SHP77 (cell line): ENCODE measurements at places on chromosomes 3 and 15.

GRCh38 chr15:45023659-45024225 lies 747 bp downstream of the SORD start:
- DNase-seq: peak; percentile 4

GRCh38 chr3:64681827-64682226 lies 6.0 kb downstream of the ADAMTS9 start:
- DNase-seq: no peak

DNA sequence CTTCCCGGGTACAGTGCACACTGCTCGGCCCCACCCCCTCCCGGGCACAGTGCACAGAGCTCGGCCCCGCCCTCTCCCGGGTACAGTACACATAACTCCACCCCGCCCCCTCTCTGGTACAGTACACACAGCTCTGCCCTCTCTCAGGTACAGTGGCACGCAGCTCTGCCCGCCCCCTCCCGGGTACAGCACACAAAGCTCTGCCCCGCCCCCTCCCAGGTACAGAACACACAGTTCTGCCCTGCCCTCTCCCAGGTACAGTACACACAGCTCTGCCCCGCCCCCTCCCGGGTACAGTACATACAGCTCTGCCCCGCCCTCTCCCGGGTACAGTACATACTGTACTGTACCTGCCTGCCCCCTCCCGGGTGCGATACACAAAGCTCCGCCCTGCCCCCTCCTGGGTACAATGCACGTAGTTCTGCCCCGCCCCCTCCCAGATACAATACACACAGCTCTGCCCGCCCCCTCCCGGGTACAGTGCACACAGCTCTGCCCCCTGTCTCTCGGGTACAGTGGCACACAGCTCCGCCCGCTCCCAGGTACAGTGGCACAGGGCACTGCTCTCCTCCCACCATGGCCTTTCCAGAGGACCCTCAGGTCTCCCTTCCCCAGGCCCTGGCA lies 16.4 kb upstream of the PRR20G start:
- peak; percentile 31 for DNase-seq

- peak; percentile 24 for DNase-seq
Measured at GRCh38 chr3:197501879-197502620, 53.7 kb downstream of the BDH1 start.

DNA sequence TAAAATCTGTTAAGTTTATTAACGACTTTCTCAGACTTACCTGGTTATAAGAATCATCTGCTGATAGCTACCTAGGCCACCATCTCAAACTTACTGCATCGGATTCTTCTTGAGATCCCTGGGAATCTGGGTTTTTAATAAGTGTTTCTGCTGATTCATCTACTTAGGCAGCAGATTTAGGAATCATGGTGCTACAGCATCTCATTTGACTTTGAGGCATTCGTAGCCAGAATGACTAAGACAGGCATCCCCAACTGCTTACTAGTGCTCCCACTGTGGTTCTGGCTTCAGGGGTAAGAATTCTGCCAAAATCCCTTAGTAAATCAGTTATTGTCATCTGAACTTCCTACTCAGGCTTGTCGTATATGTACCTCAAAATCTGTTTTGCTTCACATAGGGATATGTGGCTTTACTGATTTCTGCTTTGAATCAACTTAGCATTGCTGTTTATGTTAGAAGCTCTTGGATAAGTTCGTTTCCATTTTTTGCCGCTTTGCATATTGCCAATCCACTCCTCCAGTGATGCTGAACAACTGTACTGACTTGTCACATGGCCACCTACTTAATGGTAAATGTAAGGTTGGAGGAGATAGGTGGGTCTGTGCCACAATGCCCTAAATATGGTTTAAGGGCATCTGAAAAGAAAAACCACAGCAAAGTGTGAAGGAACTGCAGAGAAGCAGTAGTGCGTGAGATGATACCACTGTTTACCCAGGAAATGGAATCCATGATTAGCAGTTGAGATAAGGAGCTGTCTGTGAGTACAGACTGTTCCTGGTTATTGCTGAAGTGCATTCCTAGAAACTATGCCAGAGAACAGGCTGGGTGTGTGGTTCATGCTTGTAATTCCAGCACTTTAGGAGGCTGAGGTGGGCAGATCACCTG lies 60.3 kb downstream of the MAP6D1 start:
- no peak for DNase-seq

DNA sequence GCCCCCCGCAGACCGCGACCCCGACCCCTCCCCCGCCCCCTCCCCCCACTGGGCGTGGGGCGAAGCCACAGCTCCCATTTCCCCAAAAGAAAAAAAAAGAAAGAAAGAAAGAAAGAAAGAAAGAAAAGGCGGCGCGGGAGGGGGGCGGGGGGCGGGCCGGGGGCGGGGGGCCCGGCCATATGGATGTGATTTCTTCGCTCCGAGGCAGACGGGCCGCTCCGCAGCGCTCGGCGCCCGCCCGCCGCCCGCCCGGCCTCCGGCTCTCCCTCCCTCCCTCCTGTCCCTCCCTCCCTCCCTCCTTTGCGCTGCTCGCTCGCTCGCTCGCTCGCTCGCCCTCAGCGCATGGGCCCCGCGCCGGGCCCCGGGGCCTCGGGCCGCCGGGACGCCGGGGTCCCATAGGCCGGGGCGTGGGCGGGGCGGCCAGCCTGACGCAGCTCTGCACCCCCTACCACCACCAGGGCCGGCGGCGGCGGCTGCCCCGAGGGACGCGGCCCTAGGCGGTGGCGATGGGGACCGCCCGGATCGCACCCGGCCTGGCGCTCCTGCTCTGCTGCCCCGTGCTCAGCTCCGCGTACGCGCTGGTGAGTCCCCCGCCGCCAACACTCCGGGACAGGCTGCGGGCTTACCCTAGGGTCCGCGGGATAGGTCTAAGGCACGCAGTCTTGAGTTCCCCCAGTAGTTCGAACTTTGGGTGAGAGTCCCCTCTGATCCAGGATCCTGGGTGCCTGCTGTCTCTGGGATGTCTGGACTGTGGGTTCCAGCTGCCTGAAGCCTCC lies 5.7 kb downstream of the PTH1R start:
- DNase-seq: no peak

DNA sequence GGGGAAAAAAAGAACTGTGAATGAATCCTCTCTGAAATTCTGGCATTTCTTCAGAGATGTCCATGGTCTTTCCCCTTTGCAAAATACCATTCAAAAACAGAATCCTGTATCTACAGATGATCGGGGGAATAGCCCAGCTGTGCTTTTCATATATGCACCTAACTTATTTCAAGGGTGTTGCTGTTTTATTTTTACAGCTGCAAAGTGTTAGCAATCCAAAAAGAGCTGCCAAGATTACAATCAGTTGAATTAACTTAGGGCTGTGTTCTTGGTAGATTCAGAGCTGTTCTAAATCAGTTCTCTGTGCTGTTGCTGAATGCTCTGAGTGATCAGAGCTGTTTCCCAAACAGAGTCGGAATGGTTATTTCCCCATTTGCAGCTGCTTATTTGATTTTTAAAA lies 175.7 kb upstream of the SEMA6D start:
- DNase-seq: no peak

DNA sequence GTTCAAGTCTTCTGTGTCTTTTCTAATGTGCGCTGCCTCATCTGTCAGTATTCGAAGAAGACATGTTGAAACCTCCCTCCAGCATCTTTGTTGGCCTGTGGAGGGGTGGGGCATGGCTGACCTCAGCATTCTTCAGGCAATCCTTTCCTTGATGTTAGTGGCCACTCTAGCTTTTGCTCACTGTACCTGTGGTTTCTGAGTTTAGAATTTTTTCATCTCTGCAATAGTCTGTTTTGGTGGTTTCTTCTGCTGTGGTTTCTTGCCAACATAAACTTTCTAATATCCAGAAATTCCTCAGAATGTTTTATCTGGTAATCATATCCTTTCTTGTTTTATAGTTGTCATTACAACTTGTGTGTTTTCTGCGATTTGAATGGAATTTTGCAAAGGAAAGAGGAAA lies 251.3 kb upstream of the NR2E3 start:
- DNase-seq: no peak

GRCh38 chr15:42155546-42156242 lies 742 bp downstream of the PLA2G4F start:
- DNase-seq: no peak

DNA sequence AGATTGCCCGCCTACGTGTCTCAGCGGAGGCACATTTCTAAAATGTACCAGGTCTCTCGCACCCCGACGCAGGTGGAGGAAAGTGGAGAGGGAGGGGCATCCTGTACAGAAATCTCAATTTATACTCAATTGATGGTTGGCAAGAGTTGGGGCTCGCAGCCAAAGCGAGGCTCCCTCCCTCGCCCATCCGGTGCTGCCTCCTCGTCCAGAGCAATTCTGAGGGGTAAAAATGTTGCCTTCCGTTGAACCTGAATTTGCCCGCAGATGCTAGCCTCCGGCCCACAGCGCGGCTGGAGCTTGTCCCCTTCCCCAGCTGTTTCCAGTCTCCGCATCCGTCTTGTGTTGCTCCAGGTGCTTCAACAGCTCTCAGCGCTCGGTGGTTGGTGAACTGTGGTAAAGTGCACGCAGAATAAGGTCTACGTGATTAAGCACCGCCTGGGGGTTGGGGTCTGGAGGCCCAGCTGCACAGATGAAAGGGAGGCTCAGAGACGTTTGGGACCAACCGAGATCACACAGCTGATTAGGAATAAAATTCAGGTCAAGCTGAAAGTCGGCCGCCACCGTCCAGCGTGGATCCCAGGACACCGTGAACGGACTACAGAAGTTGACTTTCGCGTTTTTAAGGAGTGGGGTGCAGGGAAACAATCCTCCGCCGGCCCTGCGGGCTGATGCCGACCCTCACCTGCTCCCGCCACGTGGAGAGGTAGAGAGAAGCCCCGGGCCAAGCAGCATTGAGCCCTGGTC lies 846 bp upstream of the POLG start:
- peak; percentile 88 for DNase-seq

DNA sequence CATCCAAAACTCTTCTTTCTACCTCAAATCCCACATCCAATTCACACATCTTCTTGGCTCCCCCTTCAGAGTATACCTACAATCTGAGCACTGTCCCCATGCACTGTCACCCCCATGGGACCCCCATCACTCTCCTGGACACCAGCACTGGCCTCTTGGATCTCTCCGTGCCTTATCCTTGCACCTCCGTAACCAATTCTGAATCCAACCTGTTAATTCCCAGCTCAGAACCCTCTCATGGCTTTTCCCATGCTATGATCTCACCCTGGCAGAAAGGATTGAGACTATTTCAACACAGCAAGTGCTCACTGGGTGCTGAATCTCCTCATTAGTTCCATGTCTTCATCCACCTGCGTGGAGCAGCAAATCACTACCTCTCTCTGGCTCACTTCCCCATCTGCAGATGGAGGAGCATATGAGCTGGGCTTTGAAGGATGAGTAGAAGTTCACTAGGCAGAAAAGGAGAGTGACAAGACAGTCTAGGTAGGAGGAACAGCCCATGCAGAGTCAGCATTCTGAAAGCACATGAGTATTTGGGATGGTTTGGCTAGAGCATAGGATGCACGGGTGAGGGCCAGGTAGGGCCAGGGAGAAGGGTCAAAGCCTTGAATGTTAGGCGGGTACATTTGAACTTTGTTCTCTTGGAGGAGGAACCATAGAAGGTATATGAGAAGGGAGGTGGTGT lies 48.7 kb downstream of the SLC6A6 start:
- DNase-seq: no peak

DNA sequence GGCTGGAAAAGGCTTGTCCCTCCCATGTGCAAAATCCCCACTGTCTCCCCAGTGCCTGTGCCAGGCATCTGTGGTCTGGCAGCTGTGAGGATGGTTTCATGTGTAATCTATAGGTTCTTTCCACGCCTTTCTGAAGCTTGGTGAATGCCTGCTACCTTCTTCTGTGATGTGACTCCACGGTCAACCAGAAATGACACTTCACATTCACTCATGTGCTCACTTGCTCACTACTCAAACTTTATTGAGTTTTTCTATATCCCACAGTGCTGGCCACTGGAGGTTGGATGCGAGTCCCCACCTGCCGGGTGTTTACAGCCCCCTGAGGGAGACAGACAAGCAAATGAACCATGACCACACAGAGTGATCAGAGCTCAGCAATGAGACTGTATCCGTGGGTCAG lies 27.9 kb upstream of the TLE3 start:
- no peak for DNase-seq

DNA sequence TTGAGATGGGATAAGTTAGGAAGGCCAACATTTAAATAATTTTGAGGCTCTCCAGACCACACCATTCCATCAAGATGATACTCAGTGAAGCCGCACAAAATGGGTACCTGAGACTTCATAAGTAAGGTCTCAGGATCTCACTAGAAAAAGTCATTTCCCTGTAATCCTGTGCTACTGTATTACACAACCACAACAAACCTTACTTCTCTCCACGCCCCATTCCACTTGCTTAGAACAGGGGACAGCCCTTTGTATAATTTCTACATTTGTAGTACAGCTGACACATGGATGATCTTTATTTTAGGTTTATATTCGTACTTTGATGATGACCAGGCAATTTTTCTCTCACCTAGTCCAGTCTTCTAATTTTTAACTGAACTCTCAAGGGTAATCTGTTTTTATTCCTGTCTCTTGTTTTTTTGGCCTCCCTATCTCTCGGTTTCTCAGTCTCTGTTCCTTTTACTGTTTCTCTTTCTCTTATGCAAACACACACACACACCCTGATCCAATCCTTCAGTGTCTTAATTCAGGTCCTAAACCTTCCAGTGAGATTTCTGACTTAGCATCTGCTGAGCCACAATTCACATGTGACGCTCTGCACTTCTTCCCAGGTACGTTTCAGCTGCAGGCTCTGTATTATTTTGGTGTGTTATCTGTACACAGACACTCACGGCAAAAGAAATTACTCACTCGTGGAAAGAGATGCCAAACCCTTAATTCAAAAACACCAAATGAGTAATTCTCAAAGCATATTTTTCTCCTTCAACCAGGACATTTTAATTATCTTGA lies 223.2 kb upstream of the THBS1 start:
- DNase-seq: no peak

GRCh38 chr15:61794881-61795280 lies 265.4 kb downstream of the VPS13C start:
- DNase-seq: no peak

DNA sequence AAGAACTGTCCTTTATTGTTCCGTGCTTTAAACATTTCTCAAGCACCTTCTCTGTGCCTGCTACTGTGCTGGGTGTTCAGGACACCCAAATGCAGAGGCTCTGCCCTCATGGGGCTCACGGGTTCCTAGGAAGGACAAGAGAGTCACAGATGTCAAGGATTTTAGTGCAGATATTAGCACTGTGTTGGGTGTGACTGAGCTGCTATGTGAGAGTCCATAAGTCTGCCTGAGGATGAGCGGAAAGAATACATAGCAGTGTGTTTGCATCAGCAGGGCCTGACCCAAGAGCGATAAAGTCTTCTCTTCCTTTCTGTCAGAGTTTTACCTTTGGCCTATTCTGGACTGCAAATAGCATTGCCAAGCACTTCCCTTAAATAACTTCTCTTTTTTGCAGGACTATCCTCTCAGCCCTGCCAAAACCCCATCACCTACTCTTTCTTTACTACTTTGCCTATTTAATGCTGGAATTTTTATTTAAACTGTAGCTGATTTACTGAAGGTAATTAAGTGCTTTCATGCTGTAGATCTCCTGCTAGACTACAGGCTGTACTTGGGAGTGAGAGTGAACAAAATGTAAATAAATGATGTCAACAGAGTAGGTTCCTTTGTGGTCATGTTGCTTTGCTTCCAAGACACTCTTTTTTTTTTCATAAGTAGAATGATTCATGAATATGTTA lies 459.4 kb upstream of the TPRG1 start:
- DNase-seq: no peak

GRCh38 chr3:169781209-169781855 lies 8.1 kb downstream of the MYNN start:
- no peak for DNase-seq

- no peak for DNase-seq
Measured at GRCh38 chr3:139468399-139468798, 7.9 kb downstream of the RBP2 start.
